BJ (cell line): ENCODE measurements at places on chromosomes 6 and 20. TPM values are rescaled to one million over a fixed set of nuclear protein-coding genes. Genes with fewer than 3 reads are reported as not detected.
A peak's percentile ranks its signal among the peaks of the same experiment; 100 is the strongest.

- no peak for DNase-seq
Measured at GRCh38 chr20:61538943-61539265, 286.8 kb downstream of the CDH4 start.

DNA sequence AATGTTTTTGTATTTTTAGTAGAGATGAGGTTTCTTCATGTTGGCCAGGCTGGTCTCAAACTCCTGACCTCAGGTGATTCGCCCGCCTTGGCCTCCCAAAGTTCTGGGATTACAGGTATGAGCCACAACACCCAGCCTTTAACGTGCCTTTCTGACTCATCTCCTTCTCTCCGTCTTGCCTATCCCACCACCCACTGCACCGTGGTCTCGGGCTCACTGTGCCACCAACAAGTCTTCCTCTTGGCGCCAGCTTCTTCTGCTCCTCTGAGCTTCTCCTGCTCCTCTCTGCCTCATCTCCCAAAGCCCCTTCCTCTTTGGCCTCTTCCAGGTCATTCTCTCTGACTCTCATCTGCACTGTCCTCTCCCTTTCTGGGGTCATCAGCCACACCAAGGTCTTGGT lies 41.0 kb downstream of the TMEM242 start:
- DNase-seq = no peak

- DNase-seq = no peak
Measured at GRCh38 chr20:37526238-37526838, 1.3 kb downstream of the BLCAP start.

GRCh38 chr6:164838068-164838615 lies 471.3 kb downstream of the C6orf118 start:
- DNase-seq = no peak

GRCh38 chr6:82260997-82261732 lies 13.6 kb upstream of the IBTK start:
- no peak for DNase-seq

DNA sequence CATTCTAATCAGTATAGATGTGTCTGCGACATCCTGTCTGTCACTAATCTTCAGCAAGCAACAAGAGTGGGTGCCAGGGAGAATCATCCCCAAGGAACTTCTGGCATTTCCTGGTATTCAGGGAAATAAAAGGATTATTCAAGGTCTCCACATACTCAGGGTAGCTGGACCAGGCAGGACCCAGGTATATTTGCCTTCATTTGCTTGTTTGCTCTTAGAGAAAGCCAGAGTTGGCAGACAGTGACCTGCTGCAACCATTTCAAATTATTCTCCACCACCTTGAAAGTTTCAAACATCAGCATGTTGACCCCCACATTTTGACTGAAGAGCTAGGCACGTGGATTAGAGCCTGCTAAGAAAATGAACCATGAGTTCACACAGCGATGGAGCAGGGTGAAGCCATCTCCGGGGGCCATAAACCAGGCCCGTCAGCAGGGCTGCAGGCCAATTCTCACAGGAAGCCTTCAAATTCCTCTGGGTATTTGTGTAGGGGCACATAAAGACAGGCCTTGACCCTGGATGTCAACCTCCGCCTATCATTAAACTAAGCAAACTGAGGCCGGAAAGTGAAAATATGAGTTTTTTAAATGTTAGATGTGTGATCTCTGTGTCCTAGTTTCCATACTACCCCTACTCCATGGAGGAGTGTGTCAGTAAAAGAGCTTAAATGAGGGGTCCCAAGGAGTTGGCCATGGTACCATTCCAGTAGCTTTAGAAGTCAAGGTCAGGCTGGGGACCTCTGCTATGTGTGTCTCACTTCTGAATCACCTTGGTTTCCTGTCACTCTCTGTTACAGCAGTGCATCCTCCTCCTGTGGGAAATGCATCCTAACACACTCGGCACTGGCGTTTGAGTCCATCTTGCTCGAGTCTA lies 32.9 kb downstream of the TRAM2 start:
- DNase-seq = no peak

GRCh38 chr20:63090052-63090451 lies 83.3 kb upstream of the BHLHE23 start:
- no peak for DNase-seq

DNA sequence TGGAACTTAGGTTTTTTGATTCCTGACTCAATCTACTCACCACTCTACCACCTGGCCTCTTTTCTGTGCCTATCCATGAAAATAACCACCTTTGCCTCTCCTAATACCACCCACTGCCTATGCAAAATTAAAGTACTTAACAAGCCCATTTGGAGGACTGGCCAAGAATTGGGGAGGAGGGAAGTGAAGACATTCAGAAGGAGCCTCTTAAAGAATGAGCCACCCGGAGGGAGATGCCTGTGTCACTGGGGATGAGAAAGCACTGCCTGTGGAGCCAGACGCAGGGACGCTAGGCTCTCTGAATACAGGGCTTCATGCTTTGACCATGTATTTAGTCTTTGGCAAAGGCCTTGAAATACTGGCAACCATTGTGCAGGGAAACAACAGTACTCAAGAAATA lies 40.0 kb upstream of the MRPS10 start:
- no peak for DNase-seq

GRCh38 chr6:128057946-128058345 lies 157.1 kb upstream of the THEMIS start:
- peak; percentile 26 for DNase-seq

- DNase-seq = no peak
Measured at GRCh38 chr6:87903323-87903722, 144.3 kb upstream of the SPACA1 start.

DNA sequence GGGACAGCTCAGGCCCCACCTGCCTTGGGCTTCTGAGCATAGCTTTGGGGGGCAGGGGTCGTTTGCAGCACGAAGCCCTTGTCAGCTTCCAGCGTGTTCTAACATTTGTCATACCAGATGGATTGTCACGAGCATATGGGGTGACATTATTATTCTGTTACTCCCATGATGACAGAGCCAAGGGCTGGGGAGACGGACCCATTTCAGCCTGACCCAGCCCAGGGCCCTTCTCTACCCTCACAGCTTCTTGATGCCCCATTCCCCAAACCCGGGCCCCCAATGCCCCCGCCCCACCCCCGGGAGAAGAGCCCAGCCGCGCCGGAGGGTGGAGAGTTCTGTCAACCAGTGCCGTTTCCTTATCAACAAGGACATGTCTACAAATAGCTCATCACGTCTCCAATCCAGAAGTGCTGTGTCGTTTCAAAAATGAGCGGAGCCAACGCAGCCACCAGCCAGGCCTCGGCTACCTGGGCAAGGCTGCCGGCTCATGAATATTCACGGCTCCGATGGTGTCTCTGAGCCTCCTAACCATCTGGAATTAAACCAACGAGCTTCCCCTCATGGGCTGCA lies 9.6 kb upstream of the CHRNA4 start:
- DNase-seq = no peak

DNA sequence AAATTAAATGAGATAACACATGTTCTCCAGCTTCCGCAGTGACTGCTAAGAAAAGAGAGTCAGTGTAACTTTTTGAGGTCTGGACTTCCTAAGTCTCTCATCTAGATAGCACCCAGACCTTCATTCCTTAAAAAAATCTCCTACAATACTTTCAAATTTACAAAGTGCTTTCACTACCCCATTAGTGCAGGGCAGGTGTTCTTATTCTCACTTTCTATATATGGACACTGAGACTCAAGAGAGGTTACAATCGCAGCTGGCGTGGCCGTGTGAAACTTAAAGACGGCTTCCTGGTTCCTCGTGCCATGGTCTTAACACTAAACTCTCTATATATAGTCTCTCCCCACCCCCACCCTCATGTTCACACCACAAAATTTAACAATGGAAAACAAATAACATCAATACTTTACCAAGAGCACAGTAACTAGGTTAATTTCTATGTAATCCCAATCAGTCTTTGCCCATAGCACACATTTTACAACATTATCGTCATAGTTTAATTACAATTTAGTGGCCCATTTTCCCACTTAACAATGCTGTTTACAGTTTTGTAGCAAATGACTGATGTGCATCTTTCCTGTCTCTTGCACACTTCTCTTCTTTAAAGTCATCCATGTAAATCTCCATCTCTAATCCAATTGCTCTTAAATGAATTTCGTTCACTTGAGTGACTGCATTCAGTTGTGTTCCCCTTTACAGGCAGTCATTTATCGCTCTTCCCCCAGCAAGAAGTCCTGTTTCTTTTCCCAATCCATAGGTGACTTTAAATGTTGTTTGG lies 78.8 kb upstream of the ARID1B start:
- DNase-seq = no peak

DNA sequence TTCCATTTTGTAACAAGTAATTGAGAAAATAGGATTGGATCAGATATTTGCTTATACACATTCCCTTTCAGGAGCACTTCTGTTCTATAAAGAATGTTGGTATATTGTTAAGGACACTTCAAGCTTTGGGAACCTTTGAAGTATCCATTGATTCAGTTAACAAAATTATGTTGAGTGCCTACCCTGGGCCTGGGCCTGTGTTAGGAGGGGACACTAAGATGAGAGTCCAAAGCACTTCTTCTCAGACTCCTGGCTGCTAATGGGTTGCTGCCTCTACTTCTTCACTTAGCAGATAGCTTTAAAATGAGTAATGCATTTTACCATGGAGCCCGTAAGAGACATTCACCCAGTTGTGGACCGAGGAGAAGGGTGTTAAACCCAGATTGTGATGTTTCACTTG lies 40.3 kb downstream of the PTPN1 start:
- DNase-seq = no peak

- DNase-seq = no peak
Measured at GRCh38 chr6:73800997-73801396, 105.0 kb downstream of the CD109 start.

GRCh38 chr20:41145821-41146620 lies 8.7 kb downstream of the PLCG1 start:
- DNase-seq = no peak

CST5 gene
- not detected in 2 replicates for polyA plus RNA-seq

PLCB4 gene
- polyA plus RNA-seq = 8.8 and 19.0 TPM in 2 replicates

BCAS4 gene
- 22.6 and 31.6 TPM in 2 replicates for polyA plus RNA-seq

RIN2 gene
- 25.2 and 29.4 TPM in 2 replicates for polyA plus RNA-seq

BIRC7 gene
- not detected in 2 replicates for polyA plus RNA-seq

PRSS35 gene
- 0.37 and 0.58 TPM in 2 replicates for polyA plus RNA-seq

GJE1 gene
- not detected in 2 replicates for polyA plus RNA-seq
